ENCODE measurements at places on chromosomes 5 and 9. TPM values are rescaled to one million over a fixed set of nuclear protein-coding genes. Genes with fewer than 3 reads are reported as not detected.
A peak's percentile ranks its signal among the peaks of the same experiment; 100 is the strongest.

- no peak for DNase-seq
Measured at GRCh38 chr9:9117866-9118265, 1318.3 kb upstream of the DMAC1 start.

GRCh38 chr9:73023025-73023541 is 70.2 kb upstream of the ALDH1A1 start:
- DNase-seq: peak; percentile 77

DNA sequence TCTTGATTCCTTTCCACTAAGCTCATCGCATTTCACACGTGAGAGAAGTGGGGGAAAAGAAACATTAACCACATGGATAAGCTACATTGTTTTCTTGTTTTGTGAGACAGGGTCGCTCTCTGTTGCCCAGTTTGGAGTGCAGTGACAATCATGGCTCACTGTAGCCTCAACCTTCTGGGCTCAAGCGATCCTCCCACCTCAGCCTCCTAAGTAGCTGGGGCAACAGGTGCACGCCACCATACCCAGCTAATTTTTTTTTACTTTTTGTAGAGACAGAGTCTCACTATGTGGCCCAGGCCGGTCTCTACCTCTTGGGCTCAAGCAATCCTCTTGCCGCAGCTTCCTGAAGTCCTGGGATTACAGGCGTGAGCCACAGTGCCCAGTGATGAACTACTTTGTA is 2.8 kb downstream of the OTULIN start:
- DNase-seq: no peak

- DNase-seq: peak; percentile 81
Measured at GRCh38 chr9:81146684-81147337, 542.5 kb downstream of the TLE1 start.

HNRNPK gene
- 719 TPM for total RNA-seq

CCNJL gene
- total RNA-seq: 2.7 TPM

DNA sequence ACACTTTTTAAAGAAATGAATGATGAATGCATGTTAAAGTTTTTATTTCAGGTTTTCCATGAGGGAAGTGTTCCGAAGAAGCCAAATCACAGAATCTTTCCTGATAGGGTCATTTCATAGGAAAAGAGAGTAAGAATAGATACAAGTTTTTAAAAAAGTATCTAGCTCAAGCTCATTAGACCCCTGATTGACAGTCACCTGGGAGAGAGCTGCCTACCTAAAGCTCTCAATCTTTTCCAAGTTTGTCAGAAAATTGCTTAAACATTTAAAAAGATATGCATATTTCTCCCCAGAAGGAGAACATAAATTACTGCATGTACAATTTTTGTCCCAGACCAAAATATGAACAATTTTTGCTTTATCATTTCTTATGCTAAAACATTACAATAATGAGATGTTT is 47.9 kb upstream of the CHSY3 start:
- no peak for DNase-seq

DNA sequence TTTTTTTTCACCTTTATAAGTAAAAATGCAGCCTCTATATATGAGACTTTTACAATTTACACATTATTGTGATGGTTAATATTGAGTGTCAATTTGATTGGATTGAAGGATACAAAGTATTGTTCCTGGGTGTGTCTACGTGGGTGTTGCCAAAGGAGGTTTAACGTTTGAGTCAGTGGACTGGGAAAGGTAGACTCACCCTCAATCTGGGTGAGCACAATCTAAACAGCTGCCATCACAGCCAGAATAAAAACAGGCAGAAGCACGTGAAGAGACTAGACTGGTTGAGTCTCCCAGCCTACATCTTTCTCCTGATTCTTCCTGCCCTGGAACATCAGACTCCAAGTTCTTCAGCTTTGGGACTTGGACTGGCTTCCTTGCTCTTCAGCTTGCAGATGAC is 132.8 kb upstream of the DPYSL3 start:
- DNase-seq: no peak

All from LHCN-M2 (cell line).